ENCODE measurements at places on chromosomes 4 and X.

DNA sequence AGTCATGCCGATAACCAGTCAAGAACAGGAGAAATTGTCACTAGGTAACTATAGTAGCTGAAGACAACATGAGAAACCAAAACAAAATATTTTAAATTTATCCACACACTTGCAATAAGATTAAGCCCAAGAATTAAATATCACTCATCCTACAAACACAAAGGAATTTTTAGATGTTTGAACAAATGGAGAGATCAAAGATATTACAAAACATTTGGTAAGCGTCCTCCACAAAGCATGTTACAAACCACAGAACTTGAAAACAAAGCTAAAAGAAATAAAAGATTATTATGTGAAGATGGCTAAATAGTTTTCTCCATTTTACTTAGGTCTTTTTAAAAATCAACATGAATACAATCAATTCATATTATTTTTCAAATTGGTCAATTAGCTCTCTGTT is 631.9 kb upstream of the INTU start:
- no peak for DNase-seq

DNA sequence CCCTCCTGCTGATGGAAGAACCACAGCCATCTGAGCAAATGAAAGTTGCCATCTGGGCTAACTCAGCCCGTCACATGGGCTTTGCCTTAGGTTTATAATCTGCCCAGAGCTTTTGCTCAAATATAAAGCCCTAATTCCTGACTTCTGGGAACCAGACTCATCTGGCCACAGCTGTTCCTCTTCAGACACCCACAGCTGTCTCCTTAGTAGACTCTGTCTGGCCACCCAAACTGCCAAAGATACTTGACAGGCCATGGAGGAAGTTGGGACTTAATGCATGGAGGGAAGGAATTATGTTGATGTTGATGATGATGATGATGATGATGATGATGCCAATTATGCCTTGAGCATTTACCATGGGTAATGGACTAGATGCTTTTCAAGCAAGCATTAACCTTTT is 8.0 kb downstream of the LGI2 start:
- DNase-seq, result no peak

DNA sequence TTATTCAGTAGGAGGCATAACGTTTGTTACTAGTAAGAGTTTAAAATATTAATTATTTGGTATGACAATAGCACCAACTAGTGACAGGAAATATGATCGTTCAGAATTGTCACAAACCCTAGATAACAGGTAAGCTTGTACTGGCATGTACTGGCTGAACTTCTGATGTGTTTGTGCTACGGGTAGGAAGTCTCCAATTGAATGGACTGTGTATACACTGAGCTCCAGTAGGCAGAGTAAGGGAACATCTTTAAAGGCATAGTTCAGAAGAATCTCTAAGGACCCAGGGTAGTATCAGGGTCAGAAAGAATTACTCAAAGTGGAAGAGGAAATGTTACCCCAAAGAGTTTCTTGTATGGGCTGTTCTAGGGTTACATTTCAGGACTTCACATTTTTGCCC is 230.4 kb downstream of the EDA2R start:
- no peak for DNase-seq

GRCh38 chr4:7798178-7798995 is 141.3 kb downstream of the AFAP1 start:
- DNase-seq, result no peak

DNA sequence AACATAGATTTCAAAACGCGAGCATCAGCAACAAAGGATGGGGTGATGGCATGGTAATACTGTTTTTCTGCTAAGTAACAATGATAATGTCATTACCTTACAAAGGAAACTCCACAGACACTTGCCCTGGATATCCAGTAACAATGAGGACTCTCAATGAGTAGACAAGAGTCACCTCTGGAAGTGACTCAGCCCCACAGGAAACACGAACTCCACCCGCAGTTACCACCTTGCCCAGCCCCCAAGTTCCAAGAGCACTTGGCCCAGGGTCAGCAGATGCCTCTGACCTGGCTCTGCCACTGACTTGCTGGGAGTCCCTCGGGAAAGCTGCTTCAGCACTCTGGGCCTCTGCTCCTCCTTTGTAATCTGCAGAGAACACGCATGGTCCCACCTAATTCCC is 110.3 kb upstream of the MAP3K15 start:
- DNase-seq, result no peak

DNA sequence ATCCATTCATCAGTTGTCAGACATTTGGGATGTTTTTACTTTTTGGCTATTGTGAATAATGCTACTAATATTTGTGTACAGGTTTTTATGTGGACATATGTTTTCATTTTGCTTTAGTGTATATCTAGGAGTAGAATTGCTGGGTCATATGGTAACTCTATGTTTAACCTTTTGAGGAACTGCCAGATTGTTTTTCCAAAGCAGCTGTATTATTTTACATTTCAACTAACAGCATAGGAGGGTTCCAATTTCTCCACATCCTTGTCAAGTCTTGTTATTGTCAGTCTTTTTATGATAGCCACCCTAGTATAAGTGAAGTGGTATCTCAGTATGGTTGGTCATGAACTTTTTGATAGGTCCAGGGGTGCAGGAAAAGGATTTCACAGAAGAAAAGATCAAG is 114.5 kb upstream of the FAM9C start:
- no peak for DNase-seq

- DNase-seq, result no peak
Observed at GRCh38 chrX:104351173-104351769, 96.5 kb upstream of the ESX1 start.

GRCh38 chr4:110449947-110450346 is 26.0 kb upstream of the ENPEP start:
- no peak for DNase-seq

DNA sequence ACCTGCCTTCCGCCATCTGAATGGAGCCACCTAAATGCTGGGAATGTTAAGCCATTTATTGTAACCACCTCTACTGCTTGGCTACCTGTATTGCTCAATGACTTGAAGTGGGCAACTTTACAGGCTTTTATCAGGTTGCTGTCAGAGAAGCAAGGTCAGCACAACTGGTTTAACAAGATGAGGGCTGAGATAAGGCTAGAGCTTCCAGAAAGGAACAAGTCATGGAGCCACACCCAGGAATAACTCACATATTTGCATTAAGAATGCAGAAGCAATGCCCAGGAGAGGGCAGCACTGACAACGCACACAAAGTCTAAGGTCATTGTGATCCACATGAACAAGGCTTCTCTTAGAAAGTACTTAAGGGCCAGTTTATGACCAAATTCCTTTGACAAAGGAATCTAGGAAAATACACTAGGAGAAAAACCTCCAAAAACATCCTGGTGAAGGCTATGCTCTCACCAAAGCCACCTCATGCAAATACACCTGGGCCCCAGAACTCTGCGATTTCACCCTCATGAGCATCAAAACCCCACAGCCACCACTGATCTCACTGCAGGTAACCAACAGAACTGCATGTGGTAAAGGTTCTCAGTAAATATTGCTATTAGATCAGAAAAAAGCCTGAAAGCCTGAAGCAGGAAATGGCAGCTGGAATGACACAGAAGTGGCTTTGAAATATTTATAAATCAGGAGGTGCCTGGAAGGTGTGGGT is 15.0 kb upstream of the STS start:
- DNase-seq, result no peak

DNA sequence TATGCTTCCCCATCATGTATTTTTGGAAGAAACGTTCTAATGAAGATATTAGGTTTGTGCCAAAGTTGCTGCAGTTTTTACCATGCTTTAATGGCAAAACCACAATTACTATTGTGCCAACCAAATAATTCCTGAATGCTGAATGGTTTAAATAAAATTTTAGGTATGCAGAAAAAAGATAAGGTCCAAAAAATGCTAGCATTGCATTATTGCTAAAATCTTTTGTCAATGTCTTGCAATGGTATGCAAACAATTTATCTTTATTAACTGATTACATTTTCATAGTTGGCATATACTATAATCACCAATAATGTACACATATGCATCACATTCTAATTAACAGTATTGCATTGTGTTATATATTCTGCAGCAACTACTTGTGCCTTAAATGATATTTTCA is 1657.4 kb upstream of the IGFBP7 start:
- DNase-seq, result no peak

GRCh38 chrX:104342065-104342464 is 87.3 kb upstream of the ESX1 start:
- DNase-seq, result no peak

- DNase-seq, result no peak
Observed at GRCh38 chr4:56764223-56764622, 57.3 kb downstream of the SPINK2 start.

DNA sequence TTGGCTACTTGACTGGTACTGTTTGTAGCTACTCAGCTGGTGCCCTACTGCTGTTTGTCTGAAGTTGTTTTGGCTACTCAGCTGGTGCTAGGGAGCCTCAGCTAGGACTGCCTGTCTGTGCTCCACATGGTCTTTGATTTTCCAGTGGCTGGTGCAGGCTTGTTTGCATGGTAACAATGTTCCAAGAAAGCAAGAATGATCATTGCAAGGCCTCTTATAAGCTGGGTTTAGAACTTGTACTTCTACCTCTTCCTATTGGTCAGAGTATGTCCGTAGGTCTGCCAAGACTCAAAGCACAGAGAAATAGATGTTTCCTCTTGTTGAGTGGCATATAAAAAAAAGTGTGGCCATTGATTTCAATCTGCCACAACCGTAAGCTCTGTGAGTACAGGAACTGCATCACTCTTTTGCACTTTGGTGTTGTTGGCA is 17.6 kb downstream of the NFKB1 start:
- no peak for DNase-seq

DNA sequence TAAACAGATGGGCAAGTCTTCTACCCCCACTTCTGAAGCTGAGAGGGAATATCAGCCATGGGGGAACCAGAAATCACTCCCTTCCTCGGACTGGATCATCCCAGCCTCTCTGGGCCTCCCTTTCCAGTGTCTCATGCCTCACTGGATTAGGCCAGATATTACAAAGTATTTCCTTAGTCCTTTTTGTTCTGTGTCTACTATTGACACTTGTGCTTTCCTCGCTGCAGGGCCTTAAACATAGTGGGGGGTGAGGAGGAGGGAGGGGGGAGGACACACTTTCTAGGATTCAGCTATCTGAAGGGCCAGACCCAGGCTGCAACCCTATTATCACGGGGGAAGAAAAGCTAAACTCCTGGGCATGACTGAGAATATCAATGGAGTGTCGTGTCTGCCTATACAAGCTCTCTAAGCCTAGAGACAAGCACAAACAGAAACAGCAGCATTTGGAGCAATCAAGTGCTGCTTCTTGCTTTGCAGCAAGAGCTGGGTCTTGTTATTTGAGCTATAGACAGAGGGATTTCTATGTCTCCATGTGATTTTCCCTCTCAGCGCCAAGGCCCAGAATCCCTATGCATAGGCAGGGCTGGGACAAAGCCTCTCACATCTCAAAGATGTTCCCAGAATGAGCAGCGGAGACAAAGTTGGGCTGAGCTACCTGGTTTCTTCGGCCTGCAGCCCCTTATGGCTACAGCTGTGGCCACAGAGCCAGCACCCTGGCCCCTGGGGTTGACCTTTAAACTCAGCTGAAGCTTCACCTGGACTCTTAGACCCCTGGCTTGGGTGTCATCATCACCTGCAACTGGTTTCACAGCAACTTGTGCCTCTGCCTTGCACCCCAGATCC is 20.2 kb downstream of the PJA1 start:
- DNase-seq, result no peak

GRCh38 chr4:108400309-108400708 is 220.1 kb upstream of the RPL34 start:
- no peak for DNase-seq

DNA sequence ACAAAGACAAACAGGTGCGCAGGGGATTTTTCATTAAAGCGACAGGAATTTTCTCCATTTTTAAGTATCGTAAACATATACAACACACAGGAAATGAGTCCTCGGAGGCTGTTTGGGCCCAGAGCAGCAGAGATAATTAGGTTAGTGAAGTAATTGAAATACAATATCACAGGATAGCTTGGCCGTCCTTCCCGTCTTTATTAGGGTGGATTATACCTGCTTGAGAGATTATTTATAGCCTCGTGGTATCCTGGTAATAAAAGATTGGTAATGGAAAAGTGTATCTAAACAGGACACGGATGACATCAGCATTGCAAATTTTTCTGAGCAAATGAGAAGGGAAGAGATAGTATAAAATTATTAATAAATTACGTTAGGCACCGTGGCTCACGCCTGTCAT is 68.2 kb downstream of the CRLF2 start:
- DNase-seq, result no peak

DNA sequence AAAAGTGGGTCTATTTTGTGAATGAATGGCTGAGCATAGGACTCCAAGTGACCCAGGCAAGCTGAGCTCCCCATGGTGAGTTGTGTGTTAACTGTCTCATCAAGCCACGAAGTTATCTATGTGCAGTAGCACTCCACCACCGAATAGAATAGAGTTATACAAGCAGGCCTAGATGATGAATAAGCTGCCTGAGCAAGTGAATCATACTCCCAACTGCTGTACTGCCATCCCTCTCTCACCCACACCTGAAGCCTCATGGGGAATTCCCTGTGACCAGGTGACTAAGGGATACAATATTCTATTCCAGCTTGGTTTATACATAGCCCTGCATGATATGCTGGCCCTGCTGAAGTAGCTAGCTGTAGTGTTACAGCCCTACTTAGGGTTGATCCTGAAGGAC is 38.7 kb downstream of the KDM5C start:
- DNase-seq, result no peak

- DNase-seq, result no peak
Observed at GRCh38 chr4:149985981-149986380, 92.3 kb upstream of the DCLK2 start.

GRCh38 chr4:78684325-78685079 is 91.6 kb upstream of the BMP2K start:
- no peak for DNase-seq

- no peak for DNase-seq
Observed at GRCh38 chr4:676871-677235, 2.5 kb downstream of the MYL5 start.

- no peak for DNase-seq
Observed at GRCh38 chrX:105451401-105451800, 230.9 kb upstream of the TEX13A start.

GRCh38 chr4:44984083-44984482 is 257.7 kb upstream of the GNPDA2 start:
- no peak for DNase-seq

DNA sequence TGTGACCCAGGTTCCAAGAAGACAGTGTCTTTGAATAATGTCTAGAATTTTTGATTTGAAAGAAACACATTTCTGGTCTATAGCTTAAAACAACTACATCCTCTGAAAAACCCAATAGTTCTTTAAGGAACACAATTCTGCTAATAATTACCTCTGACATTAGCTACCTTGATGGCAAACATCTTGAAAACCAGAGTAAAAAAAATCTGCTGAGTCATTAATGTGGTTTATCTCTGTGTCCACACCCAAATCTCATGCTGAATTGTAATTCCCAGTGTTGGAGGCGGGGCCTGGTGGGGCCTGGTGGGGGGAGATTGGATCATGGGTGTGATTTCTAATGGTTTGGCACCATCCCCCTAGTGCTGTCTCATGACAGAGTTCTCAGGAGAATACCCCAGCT is 1233.8 kb downstream of the NLGN4X start:
- no peak for DNase-seq

GRCh38 chr4:16617435-16617834 is 281.0 kb downstream of the LDB2 start:
- DNase-seq, result no peak

- DNase-seq, result no peak
Observed at GRCh38 chr4:54727346-54727745, 69.6 kb downstream of the KIT start.

Data from NCI-H187 treated with DMSO at 0.1 percent for 48 hours (cell line).